ENCODE measurements at places on chromosomes 5 and 9.

DNA sequence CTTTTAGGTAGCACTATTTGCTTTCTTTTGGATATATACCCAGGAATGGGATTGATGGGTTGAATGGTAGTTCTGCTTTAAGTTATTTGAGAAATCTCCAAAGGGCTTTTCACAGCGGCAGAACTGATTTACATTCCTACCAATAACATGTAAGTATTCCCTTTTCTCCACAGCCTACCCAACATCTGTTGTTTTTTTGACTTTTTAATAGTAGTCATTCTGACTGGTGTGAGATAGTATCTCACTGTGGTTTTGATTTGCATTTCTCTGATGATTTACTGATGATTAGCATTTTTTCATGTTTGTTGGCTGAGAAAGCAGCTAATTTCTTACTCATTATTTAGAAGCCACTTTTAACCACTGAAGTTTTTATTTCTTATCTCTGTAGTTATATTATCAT lies 221.1 kb upstream of the ACTBL2 start:
- DNase-seq = no peak

DNA sequence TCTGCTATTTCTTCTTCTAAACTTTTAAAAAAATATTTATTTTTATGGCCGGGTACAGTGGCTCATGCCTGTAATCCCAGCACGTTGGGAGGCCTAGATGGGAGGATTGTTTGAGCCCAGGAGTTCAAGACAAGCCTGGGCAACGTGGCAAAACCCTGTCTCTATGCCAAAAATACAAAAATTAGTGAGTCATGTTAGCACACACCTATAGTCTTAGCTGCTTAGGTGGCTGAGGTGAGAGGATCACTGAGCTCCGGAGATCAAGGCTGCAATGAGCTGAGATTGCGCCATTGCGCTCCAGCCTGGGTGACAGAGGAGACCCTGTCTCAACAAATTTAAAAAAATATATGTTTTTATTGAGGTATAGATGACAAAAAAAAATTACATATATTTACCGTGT lies 5.6 kb downstream of the AP3S1 start:
- DNase-seq = no peak

DNA sequence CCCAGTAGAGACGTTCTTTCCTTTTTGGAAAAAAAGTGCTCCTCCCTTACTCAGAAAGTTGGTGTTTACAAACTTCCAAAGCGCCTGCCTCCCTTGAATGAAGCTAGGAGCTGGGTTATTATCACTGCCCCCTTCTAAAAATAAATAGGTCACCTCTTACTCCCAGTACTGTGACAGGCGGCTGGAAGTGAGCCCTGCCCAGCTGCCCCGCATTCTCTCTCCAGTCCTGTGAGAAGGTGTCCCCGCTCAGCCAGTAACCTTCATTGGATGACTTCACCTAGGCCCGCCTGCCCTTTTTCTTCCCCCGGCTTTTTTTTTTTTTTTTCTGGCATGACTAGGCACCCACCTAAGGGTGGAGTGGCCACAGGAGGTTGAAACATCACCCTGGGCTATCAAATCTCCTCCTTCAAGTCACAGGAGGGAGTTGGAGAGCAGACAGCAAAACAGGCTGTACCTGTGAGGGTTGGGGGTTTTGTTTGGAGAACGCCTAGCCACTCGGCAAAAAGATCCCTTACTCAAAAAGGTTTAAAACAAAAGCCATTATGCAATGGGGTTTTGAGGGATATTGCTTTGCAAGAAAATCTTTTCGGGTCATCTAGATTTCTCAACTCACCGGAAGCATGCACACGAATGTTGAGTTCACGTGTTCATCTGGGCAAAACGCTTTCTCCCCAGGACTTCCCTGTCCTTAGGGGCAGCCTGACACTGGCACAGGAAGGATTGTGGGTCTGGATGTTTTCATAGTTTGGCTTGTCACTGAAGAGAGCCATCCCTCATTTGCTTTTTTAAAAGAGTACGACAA lies 43.3 kb upstream of the ZNF622 start:
- DNase-seq = no peak

DNA sequence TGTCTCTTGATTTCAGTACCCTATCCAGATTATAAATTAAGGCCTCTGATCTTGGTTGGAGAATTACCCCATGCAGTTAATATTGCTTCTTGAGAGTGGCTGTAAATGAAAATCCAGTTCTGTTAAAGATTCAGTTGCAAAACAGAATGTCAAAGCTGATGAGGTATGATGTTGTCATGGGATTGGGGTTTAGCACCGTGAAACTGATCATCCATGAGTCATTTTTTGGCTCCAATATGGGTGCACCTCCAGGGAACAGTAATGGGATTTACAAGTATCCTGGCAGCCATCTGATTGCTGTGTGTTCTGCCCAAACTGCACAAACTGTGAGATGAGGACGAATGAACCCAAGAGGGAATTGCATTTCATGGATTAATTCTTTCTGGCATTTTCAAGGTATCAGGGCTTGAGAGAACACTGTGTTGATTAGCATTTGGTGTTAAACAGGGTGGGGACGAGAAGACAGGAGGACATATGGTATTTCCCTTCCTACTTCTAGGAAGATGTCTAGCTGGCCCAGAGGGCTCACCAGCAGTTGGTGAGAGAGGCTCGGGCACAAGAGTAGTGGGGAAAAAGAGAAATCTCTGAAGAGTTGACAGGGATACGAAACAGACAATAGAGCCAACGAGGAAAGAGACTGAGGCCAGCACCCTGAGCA lies 214.7 kb downstream of the GAS1 start:
- DNase-seq = no peak

GRCh38 chr5:97388794-97389193 lies 205.7 kb upstream of the RIOK2 start:
- DNase-seq = no peak
